ENCODE measurements at places on chromosomes 4 and X.

- DNase-seq: no peak
Observed at GRCh38 chrX:25175743-25176142, 160.0 kb upstream of the ARX start.

GRCh38 chr4:2091990-2092668 lies 33.0 kb downstream of the NAT8L start:
- no peak for DNase-seq

GRCh38 chr4:137768881-137769280 lies 236.6 kb upstream of the PCDH18 start:
- no peak for DNase-seq

- DNase-seq: no peak
Observed at GRCh38 chr4:173195109-173195508, 26.5 kb downstream of the GALNT7 start.

DNA sequence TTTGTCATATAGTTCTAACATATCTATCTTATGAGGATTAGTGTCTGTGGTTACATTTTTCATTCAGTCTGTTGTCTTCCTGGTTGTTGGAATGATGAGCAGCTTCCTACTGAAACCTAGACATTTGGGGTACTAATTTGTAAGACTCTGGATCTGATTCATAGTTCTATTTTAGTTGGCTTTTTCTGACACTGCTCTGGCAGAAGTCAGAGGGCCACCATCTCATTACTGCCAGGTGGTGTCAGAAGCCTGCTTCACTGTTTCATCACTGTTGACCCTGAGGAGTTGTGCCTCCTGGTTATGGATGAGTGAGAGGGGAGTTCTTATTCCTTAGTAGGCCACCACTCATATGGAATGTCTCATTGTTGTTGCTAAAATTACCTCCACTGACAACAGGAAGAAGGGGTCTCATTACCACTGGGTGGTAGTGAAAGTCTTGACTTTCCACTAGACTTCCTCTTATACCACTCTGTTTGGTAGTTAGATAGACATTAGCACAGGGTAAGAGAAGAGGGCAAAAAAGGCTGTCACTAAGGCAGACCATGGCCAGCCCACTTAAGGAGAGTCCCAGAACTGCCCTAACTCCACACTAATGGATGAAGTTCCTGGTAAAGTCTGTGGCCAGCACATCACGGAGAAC lies 395.2 kb downstream of the SPOCK3 start:
- DNase-seq: no peak

- DNase-seq: no peak
Observed at GRCh38 chr4:88653371-88653946, 44.2 kb downstream of the NAP1L5 start.

DNA sequence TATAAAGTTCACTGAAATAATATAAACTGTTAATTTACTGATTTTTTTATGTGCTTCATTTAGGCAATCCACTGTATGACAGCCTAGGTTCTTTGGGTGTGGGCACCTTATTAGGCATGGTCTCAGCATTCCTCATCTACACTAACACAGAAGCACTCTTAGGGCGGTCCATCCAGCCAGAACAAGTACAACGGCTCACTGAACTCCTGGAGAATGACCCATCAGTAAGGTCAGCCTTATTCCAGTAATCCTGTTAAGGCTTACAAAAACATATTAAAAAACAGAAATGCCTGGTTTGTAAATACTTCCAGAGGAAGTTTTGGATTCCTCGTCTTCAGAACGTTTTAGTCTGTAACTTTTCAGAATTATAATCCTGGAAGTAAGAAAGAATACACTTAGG lies 80.1 kb downstream of the SLC30A9 start:
- DNase-seq: no peak

DNA sequence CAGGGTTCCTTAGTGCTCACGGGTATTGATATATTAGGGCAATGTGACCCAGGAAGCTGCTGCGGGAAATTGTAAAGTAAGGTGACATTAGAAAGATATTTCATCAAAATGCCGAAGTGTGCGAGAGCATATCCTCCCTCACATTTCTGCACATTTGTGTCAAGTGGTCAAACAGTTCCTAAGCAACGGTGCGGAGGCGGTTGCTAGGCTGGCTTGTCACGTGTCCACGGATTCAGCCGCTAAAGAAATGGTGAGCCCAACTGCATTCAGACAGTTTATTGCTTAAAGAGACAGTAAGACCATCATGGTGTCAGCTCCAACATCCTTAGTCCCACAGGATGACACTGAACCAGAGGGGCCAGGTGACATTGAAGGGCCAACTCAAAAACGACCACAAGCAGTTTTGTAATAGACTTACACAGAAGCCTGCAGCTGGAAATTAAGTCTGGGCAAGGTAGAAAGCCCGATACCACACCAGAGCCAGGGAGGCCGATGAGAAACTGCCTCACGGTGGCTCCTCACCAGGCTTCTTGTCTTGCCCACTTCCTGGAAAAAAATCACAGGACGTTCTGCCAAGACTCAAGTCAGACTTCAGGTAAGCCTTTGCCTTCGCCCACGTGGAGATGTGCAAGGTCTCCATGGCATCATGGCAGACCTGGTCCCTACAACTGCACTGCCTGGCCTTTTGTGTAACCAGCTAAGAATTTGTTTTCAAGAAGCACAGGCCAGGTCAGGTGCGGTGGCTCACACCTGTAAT lies 50.4 kb downstream of the USP11 start:
- DNase-seq: no peak

GRCh38 chrX:337331-337831 lies 18.8 kb upstream of the GTPBP6 start:
- no peak for DNase-seq

GRCh38 chr4:152360045-152360410 lies 175.9 kb downstream of the FBXW7 start:
- DNase-seq: no peak

DNA sequence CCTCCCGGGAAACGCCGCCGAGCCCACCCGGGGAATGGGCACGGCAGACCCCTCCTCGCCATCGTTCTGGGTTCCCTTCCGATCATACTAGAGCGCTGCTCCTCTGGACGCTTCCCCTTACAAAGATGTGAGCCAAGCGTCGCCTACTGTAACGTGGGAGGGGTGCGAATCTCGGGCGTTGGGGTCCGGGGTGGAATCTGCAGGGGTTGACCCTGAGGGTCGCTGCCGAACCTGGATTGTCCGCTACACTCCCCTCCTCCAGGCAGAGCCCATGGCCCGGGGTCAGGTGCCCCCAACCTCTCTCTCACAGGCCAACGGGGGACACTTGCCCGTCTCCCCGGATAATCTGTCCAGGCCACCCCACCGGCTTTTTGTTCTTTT lies 13.8 kb downstream of the BCOR start:
- no peak for DNase-seq

GRCh38 chr4:189046642-189047041 lies 894.0 kb upstream of the FRG1 start:
- no peak for DNase-seq

DNA sequence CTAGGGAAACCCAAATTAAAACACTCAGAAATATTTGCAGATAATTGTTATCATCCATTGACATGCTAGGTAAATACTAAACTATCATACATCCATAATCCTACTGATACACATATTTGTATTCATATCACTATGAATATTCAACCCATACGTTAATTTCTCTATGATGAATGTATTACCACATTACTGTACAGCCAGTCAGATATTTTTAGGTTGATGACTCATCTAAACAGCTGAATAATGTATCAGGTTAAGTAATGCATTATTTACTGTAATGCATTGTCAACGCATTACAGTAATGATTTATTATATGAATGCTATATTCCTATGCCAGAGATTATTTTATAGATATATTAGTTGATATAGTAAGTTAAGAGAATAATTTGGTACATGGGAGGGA lies 37.1 kb downstream of the VEGFC start:
- no peak for DNase-seq

DNA sequence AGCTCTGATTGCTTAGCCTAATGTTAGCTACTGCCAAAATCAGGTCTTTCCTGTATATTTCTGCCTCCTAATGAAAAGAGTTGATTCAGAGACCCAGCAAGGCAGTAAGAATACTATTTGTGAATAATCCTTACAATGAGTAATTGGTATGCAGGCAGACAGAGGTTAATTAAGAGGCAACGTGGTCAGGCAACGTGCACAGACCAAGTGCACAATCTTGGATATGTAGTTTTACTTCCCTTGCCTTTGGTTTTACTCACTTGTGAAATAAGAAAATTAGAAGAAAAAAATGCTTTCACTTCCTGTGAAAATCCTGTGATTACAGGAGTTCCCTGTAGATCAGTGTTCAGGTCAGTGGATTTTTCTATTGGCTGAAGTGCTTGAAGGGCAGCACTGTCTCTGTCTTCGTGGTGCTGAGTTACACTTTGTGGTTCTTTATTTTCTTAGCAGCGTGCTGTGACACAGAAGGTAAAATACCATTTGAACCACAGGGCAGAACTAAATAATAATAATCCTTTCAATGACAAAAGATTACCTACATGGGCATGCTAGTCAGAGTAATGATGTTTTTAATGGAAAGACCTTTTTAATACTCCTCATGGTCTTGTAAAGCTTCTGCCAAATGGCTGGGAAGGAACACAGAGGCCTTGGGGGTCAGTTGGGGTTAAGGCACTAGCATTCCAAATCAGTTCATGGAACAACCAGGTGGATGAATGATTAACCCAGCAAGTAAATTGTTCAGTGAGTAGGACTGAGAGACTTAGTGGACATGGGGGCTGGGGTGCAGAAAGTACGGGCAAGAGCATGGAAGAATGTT lies 430.9 kb downstream of the MAPK10 start:
- no peak for DNase-seq

DNA sequence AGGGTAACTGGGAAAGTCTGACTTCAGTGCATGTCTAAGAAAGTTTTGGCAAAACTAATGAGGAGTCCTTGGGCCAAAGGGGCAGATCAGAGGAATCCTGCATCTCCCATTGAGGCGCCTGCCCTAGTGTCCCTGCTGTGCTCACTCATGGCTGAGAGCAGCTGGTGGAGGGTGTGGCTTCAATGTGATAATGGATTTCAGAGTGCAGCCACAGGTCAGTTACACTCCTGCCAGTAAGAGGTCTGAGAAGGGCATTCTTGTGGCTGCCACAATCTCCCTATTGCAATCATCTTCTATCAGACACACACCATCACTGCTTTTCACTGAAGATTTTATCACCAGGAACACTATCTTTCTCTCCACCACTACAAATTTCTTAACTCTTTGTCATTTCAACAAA lies 457.1 kb downstream of the MID1IP1 start:
- no peak for DNase-seq

DNA sequence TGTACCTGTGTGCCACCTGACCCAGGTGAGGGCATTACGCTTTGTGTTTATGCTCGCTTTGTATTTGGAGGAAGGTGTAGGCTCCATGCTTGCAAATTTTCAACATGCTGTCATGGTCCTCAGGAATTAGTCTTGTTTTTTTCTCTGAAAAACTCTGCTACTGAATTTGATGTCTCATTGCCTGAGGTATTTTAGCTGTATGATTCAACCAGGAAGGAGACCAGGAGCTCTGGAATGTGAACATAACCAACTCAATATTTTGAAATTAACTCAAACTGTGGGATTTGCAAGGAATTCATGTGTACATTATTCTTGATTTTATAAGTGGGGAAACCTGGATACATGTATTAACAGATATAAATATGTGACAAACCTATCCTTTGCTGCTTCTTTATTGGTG lies 134.1 kb downstream of the SLC4A4 start:
- no peak for DNase-seq

DNA sequence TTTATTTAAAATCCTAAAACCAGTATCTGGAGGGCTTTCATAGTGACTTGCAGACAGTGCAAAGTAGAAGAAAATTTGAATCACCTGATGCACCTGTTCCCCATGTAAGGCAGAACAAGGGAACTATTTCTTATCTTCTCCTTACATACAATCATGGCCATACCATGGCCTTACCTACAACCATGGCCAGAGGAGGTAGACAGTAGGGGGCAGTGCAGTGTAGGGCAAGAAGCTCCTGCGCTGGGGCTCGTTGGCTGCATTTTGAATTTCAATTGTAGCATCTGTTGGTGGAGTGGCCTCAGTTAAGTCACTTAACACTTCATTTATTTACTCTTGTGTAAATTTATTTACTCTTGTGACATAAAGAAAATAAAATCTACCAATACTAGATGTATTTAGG lies 33.0 kb downstream of the GALNTL6 start:
- DNase-seq: no peak

- no peak for DNase-seq
Observed at GRCh38 chr4:2270341-2271165, 8.6 kb upstream of the MXD4 start.

GRCh38 chr4:55491486-55491885 lies 55.2 kb downstream of the CLOCK start:
- no peak for DNase-seq

GRCh38 chrX:107677909-107678308 lies 49.6 kb downstream of the PRPS1 start:
- DNase-seq: no peak

- no peak for DNase-seq
Observed at GRCh38 chrX:124226129-124226528, 106.3 kb upstream of the TEX13D start.

DNA sequence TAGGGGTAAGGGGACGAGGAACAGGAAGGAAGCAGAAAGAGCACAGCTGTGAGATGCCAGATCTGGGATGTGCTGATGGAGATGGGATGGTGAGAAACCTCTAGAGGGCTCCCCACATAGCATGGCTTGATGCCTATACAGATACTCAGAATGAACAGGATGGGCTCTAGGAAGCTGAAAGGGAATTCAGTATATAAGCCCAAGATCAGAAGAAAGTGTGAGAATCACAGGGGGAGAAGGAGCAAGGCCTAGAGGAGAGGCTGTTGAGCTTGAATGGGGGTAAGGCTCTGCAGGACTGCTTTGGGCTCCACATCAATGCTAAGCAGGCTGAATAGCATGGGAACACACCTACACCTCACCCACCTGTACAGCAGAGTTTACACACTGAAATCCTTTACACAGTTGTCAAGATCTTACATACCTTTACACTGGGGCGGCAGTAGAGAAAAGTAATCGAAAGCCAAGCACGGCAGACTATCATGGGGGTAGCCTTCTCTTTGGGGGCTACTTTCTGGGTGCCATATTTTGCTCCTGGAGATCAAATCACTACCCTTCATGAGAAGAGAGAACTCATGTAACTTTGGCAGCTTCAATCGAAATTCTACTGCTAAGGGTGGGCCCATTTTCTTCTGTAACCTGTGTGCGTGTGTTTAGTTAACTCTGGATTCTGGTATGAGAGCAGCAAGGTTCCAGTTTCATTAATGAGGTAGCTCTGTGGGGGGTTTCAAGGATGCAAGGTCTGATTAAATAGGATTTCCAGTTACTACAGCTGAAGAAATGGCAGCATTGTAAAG lies 30.6 kb downstream of the HOPX start:
- no peak for DNase-seq

DNA sequence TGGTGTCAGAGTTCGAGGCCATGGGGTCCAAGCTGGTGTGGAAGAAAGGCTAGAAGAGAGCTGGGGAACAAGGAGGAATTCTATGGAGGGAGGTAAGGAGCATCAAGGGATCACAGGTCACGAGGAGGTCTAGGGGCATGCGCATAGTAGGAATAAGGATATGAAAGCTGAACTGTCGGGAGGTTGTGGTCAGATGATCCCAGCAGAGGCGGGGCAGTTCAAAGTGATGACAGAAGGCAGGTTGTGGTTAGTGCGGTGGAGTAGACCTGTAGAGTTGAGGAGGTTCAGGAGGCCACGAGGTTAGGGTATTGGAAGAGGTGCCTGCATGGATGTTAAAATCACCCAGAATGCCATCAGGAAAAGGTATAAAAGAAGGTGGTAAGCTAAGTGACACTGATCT lies 156.3 kb downstream of the TMEM164 start:
- no peak for DNase-seq

Measured in activated CD8-positive, alpha-beta memory T cell treated with anti-CD3 and anti-CD28 coated beads for 4 hours (primary cell).